Colonic mucosa (tissue), 4 donors: ENCODE measurements at places on chromosomes 4 and X.

- no peak for DNase-seq
These were observed 130.3 kb downstream of the DHRSX start for GRCh38 chrX:2370456-2370855.

GRCh38 chrX:85111347-85111746 lies 107.7 kb downstream of the APOOL start:
- DNase-seq, result peak; percentile 26

GRCh38 chr4:27364509-27364908 lies 503.9 kb downstream of the STIM2 start:
- DNase-seq, result no peak

GRCh38 chr4:68416591-68416990 lies 30.7 kb upstream of the TMPRSS11E start:
- no peak for DNase-seq

GRCh38 chrX:11097933-11098332 lies 13.2 kb upstream of the HCCS start:
- no peak for DNase-seq

DNA sequence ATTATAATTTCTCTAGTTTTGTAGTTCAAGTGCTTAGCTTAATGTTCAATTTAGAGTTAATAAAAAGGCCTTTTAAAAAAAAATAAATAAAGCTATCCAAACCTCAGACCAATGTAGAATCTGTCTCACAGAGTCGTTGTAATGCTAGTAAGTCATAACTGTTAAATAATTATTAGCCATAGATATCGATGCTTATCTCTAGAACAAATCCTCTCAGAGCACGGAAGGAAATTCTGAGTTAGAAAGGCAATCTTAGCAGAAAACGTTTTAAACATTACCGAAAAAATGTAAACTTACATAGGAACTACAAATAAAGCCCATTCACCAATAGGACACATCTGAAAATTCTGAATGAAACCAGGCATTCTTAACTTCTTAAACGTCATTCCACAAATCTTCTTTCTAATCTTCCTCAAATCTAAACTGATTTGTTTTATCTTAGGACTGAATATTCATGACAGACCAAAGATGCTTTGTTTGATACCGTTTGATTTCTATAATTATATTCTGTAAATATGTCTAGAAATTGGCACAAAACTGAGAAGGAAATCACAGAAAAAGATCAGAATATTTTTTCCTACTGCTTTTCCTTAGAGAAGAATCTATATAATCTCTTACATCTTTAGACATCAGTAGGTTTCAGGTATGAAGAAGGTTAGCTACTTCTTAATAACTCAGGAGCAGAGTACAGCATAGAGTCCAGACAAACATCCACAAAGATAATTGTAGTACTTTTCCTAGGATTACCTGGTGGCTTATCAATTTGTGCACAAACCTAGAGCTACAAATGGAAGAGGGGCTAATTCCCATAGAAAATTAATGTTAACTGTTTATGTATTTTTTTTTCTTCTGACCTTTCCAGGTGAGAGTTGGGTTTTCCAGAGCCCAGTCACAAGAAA lies 140.7 kb downstream of the BTC start:
- no peak for DNase-seq

- peak; percentile 31 for DNase-seq
These were observed 29.1 kb upstream of the TRO start for GRCh38 chrX:54891573-54891972.

GRCh38 chrX:154426916-154427770 lies 1.3 kb upstream of the ATP6AP1 start:
- no peak for DNase-seq

DNA sequence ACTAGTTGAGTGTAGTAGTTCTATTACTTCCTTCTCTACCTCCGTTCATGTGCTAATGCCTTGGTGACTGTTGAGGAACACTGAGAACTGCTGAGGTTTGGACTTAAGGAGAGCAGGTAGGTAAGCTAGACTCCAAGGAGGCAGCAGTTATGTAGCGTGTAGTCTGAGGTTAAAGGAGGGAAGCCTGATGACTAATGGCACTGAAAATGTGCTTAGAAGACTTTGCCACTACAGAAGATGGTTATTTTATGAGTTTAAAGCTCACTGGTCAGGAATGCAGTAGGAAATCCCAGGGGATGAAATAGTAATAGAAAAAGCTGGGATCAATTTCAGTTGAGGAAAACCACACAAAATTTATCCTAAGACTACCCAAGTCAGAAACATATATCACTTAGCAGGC lies 1077.3 kb downstream of the RAPGEF2 start:
- no peak for DNase-seq
